ENCODE measurements at places on chromosomes 5 and 9. TPM values are rescaled to one million over a fixed set of nuclear protein-coding genes. Genes with fewer than 3 reads are reported as not detected.

The AP3B1 gene
- total RNA-seq: 47.1 TPM

The RGMB gene
- total RNA-seq: 20.9 TPM

The INSL4 gene
- total RNA-seq: not detected

The ADAMTSL1 gene
- total RNA-seq: 2.8 TPM

The CCDC152 gene
- total RNA-seq: 2.7 TPM

The ANXA2R gene
- total RNA-seq: 2.2 TPM

The CDC20B gene
- not detected for total RNA-seq

The EIF4E1B gene
- total RNA-seq: not detected

The IL4 gene
- total RNA-seq: not detected

The FREM1 gene
- 0.22 TPM for total RNA-seq

The SPATA24 gene
- 5.3 TPM for total RNA-seq

The ZFYVE16 gene
- 15.6 TPM for total RNA-seq

The SCGB3A2 gene
- total RNA-seq: not detected

The CYLC2 gene
- total RNA-seq: not detected

The FAM78A gene
- 0.29 TPM for total RNA-seq

The NUP188 gene
- 67.3 TPM for total RNA-seq

The CDC23 gene
- total RNA-seq: 29.3 TPM

The IFNA2 gene
- not detected for total RNA-seq

Data from epithelial cell of proximal tubule (primary cell).